Brain pericyte (primary cell): ENCODE measurements at places on chromosomes 7 and 10.

DNA sequence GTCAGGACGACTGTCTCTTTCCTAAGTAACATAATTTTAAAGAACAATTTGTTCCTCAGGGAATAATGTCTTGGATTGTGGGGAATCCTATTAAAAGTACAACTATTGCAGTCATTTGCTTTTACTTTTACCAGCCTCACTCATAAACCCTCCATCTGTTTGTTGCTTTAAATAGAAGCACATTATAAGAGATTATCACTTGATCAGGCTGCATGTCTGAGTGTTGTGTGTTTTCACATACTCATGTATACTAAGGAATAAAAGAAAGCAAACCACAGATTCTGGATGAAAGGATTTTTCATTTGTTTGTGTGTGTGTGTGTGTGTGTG, 1077.8 kb downstream of the KCNMA1 start:
- no peak for DNase-seq

- DNase-seq = no peak
Measured at GRCh38 chr10:110747609-110748464, 103.7 kb downstream of the RBM20 start.

DNA sequence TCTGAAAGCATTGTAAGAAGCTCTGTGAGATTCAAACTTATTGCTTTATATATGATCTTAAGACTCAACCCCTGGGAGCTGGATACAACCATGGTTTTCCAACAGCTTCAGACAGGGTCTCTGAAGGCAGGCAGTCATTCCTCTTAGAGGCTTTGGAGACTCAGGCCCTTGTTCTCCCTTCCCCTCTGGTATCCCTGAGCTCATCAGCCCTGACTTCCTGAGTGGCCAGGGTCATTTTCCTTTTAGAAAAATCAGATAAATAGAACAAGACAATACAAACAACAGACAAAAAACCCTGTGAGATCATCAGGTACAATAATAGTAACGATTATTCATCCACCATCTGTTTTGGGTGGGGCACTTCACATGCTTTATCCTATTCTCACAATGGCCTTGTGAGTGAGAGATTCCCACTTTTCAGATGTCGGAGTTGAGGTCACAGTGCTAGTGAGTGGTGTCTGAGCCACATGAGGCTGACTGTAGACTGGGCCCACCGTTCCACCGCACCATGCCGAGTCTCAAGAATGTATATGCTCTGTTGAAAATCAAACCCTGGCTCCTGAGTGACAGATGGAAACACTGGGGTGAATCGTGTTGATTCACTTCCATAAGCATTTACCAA, 144.2 kb downstream of the CXCL12 start:
- no peak for DNase-seq

GRCh38 chr7:32336726-32337125, 153.5 kb downstream of the LSM5 start:
- no peak for DNase-seq

DNA sequence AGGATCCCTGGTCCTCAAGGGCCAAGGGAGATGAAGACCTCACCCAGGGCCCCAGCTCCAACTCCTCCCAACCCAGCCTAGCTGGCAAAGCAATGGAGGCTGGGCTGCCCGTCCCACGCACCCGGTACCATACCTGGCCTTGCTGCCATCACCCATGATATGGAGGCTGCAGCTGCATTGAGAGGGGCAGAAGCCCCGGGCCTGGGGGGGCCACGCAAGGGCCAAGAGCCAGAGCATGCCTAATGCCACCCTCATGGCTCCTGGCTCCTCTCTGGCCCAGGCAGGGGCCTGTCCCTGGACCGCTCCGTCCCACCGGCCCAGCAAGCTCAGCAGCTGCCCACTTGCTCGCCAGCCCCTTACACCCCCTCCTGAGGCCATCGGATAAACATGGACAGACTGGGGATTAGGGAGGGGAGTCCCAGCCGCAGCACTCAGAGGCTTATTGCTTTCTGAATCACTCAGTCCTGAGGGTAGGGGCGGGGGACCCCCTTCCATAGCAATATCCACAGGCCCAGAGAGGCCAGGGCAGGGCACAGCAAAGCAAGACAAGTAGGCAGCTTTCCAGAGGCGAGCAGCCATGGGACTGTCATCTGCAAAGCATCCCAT, at the start of gene LRIT1:
LRIT1 (minus strand) TSS at position 362 of the 606 bp plus-strand sequence; CDS start at position 255, 107 bp downstream.
- DNase-seq = no peak

DNA sequence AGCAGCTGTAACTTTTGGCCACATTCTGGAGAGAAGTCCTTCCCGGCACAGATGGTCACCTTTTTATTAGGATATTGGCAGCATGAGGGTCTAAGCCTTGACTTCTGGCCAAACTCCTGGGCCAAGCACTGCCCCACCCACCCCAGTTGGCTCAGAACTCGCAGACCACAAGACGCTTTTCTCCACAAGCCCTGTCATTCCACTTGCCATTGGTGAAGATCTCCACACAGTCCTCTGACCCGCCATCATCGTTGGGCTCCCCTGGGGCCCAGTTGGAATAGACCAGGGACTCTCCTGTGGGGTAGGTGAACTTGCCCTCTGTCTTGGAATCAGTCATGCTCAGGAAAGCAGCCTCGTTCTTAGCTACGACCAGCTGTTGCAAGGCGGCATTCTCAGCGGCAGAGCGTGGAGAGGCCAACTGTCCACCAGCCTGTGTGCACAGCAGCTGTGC, 11.2 kb downstream of the SFTPD start:
- DNase-seq = no peak

- DNase-seq = no peak
Measured at GRCh38 chr10:48872234-48872633, 67.4 kb downstream of the LRRC18 start.

DNA sequence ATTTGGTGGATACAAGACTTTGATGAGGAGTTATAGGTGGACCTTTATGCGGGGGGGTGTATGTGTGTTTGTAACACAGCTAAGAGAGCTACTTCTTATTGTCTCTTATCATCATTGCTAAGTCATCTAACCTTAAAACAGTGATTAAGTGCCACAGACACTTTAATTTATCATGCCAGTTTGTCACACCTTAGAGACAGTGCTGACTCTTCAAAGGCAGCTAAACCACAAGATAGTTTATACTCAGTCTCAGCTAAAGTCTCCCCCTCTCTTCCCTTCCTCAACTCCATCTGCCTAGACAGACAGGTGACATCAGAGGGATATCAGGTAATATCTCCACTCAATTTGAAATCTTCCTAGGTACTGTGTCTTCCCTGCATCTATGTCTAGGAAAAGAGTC, 42.2 kb downstream of the MYPN start:
- no peak for DNase-seq

DNA sequence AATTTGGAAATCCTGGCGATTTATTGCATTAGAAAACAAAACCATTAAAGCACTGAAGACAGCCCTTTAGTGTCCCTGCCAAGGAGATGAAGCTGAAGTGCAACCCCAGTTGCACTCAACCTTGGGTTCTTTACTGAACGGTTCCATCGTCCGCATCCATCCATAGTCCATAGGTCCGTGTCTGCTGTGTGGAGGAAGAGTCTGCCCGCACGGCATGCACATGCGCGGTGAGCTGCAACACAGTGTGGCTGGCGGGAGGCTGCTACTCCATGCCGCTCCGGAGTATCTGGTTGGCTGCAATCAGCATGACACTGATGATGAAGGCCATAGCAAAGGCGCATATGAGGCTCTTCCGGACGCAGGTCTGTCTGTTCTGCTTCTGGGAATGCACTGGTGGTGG, 624.6 kb downstream of the CALN1 start:
- DNase-seq = no peak

GRCh38 chr10:61153771-61154170, 209.8 kb upstream of the RHOBTB1 start:
- DNase-seq = no peak

DNA sequence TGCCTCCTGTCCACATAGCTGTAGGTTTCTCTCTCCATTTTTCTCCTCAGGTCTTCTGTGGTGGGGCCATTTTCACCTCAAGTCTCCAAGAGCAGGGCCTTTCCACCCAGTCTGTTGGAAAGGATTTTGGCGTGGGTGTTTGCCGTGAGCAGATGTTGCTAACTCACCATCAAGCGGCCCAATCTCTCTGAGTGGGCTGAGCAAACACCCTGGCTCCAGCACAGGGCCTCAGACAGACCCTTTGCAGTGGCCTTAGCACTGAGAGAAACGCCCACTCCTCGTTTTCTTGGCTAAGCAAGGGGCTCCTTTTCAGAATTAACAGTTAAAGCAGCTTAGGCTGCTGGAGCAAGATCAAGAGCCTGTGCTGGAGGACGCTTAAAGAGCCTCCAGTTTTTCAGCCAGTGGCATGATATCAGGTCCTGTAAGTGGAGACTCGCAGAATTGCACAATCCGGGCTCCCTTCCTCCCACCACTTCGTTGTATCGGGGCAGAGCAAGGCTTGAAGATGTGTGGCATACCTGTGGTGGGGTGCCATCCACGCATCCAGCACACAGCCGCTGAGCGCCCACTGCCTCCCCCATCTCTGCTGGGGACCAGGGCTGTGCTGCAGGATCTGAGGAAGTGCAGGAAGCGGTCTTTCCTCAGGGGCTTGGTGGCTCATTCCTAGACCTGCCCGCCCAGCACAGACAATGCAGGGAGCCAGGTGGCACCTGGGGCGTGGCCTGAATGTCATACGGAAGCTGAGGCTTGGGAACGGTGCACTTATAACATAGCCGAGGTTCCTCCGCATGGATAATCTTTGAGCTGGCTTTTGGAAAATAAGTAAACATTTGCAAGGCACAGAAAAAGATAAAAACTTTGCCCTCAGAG, 142.7 kb downstream of the ADARB2 start:
- DNase-seq = no peak

GRCh38 chr10:69421611-69422308, 5.0 kb upstream of the TACR2 start:
- no peak for DNase-seq

- no peak for DNase-seq
Measured at GRCh38 chr7:27885652-27886051, 145.7 kb downstream of the TAX1BP1 start.

DNA sequence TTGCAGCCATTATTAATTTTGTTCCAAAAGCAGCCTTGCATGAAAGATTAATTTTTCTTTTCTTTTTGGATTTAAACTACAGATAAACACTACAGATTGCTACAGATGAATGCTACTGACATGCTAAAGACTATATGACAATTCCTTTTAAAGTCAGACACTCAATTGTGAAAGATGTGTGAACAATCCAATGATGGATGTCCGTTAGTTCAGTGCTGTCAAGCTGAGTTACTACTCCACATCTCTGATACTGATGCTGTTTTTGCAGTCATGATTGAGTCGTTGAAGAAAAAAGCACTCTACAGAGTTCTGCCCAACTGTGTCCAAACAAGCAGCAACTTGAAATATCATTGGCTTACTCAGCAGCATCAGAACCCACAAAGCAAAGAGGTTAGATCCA, 146.8 kb downstream of the OTUD1 start:
- DNase-seq = no peak

- no peak for DNase-seq
Measured at GRCh38 chr10:22681783-22682183, 32.6 kb downstream of the PIP4K2A start.

GRCh38 chr10:48594371-48594770, 10.5 kb downstream of the ARHGAP22 start:
- DNase-seq = no peak

- DNase-seq = no peak
Measured at GRCh38 chr10:6986927-6987326, 406.9 kb upstream of the PRKCQ start.

GRCh38 chr10:89692416-89692815, 9.0 kb upstream of the KIF20B start:
- DNase-seq = no peak

- no peak for DNase-seq
Measured at GRCh38 chr7:47978790-47979144, 648 bp downstream of the HUS1 start.

GRCh38 chr7:35003679-35004303, 33.5 kb downstream of the DPY19L1 start:
- peak; percentile 41 for DNase-seq

GRCh38 chr7:81845744-81846241, 75.9 kb upstream of the HGF start:
- DNase-seq = no peak

GRCh38 chr10:132606536-132607316, 69.1 kb downstream of the INPP5A start:
- DNase-seq = no peak
